ENCODE measurements at places on chromosomes 13 and 19.

GRCh38 chr19:4987256-4987655 is 18.3 kb downstream of the KDM4B start:
- DNase-seq, result no peak

- no peak for DNase-seq
These were observed 18.4 kb downstream of the SPATA13 start for GRCh38 chr13:24178847-24179485.

DNA sequence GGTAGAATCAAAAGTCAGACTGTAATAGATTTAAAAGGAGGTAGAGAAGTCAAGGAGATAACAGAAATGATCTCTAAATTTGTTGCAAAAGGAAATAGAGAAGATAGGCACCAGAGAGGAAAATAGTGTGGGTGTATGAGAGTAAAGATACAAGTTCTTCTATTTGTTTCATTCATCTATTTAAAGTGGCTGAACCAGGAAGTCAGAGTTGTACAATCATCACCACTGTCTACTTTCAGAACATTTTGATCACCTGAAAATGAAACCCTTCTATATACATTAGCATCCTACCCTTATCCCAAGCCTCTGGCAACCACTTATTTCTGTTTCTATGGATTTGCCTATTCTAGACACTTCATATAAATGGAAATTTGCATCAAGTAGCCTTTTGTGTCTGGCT is 36.7 kb downstream of the INTS6 start:
- DNase-seq, result no peak

DNA sequence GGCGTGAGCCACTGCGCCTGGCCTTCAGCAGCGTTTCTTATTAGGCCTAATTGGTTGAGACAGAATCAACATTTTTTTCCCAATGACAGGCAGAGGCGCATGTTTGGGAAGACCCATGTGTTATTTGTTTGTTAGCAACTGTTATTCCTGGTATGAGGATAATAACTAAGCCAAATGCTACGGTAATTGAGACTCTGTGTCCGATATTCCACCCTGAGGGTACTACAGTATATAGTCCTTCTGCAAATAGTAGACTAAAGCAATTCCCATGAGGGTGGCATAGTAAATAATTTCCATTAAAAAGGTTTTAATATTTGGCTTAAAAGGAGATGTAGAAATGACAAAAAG is 18.4 kb upstream of the CCL25 start:
- no peak for DNase-seq

DNA sequence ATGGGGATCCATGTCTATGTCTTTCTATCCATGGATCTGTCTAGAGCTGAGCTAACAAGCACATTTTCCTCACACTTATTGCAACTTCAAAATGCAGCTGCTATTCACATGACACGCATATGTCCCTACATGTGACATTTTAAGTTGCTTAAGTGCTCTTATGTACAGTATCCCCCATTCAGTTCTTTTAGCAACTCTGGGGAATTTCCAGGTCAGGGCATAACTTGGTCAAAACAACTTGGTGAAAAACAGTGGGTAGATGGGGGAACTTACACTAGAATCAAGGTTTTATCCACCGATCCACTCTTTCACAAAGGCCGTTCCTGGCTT is 73.0 kb downstream of the COL4A1 start:
- DNase-seq, result no peak

DNA sequence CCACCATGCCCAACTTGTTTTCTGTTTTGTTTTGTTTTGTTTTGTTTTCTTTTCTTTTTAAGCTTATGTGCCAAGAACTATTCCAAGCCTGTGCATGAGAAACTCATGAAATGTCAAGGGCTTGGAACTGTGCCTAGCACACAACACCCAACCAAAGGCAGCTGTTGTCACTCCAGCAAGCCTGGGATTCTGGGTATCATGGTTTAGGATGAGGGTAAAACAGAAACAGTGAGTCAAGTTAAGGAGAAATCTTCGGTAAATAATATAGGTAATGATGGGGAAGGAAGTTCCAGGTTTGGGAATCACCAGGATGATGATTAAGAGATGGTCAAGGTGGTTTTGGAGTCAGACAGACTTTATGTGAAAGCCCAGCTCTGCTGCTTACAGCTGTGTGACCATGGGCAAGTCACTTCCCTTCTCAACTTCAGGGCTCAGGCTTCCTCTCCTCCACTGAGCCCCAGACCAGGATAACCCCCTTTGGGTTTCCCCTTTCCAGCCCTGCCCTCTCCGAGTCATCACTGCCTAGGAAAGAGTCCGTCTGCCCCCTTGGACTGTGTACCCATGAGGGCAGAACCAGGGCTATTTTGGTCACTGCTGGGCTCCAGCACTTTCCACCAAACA is 5.0 kb downstream of the PVR start:
- DNase-seq, result no peak

GRCh38 chr13:46844431-46844830 is 47.5 kb upstream of the ESD start:
- DNase-seq, result no peak

DNA sequence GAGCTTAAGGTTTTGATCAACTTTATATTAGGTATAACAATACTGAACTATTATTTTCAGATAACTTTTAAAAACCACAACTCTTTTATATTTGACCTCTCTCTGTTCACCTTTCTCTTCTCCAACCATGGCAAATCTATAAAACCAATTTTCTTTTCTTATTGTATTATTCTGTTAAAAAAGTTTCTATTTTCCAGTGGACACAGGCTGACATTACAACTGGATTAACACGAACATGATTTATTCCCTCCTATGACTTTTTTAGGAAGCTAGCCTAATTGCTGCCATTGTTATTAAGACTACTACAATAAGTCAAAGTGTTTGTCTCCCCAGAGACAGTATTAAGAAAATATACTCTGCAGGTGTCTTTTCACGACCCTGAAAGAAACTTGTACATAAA is 2291.1 kb upstream of the PCDH20 start:
- DNase-seq, result no peak

DNA sequence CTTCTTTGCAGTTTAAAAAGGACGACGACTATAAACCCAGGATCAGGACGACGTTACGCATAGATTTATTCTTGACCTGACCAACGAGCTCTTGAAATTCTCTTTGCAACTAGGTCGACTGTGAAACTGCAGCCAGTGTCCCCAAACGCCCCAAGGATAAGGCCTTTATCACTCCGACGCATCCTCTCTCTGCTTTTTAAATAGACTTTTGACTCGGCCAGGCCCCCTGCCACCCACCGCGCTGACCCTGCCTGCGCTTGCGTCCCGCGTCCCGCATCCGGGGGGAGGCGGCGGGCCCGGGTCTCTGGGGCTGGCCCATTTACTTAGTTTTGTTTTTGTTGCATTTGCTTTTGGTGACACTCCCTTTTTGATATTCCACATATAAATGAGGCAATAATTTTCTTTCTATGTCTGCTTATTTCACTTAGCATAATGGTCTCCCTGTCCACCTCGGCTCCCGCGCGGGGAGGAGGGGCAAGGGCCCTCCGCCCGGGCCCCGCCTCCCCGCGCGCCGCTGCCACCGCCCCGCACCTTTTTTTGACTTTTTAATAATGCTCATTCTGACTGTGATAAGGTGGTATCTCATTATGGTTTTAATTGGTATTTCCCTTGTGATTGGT is 17.4 kb downstream of the RB1 start:
- DNase-seq, result no peak

GRCh38 chr19:7168941-7169340 is 99.4 kb downstream of the ZNF557 start:
- no peak for DNase-seq

- no peak for DNase-seq
These were observed 16.9 kb downstream of the ZNF331 start for GRCh38 chr19:53554804-53555203.

DNA sequence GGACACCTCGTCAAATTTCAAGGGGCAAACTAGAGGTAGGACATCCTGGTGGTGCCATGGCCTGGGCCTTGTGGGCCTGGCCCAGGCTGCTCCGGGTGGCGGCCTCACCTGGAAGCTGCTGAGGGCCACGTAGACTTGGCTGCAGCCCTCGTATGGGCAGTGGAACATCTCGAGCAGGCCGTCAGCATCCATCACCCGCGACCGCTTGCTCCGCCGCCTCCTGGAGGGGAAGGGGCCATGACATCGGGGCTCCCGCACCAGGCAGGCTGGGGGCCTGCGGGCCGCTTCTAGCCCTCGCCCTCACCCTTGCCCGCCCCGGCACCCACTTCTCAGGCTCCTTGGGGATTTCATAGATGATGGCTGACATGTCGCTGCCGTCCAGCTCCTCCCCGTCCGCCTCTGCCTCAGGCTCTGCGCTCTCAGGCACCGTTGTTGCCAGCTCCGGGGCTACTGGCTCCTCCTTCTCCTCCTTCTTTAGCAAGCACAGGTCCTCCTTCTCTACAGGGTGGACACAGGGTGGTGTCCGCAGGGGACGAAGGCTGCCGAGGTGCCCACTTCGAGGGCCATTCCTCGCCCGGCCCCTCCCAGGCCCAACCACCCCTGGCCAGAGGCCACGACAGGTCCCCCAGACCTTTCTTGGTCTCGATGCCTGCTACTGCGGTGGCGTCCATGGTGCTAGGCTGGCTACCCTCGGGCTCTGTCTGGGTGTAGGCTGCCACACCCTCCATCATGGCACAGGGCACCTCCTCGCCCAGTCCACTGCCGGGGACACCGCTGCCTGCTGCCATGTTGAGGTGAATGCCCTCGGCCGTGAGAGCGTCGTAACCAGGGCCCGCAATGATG is 6.0 kb upstream of the ELAVL3 start:
- no peak for DNase-seq

GRCh38 chr19:43690890-43691289 is 20.9 kb upstream of the PLAUR start:
- no peak for DNase-seq

DNA sequence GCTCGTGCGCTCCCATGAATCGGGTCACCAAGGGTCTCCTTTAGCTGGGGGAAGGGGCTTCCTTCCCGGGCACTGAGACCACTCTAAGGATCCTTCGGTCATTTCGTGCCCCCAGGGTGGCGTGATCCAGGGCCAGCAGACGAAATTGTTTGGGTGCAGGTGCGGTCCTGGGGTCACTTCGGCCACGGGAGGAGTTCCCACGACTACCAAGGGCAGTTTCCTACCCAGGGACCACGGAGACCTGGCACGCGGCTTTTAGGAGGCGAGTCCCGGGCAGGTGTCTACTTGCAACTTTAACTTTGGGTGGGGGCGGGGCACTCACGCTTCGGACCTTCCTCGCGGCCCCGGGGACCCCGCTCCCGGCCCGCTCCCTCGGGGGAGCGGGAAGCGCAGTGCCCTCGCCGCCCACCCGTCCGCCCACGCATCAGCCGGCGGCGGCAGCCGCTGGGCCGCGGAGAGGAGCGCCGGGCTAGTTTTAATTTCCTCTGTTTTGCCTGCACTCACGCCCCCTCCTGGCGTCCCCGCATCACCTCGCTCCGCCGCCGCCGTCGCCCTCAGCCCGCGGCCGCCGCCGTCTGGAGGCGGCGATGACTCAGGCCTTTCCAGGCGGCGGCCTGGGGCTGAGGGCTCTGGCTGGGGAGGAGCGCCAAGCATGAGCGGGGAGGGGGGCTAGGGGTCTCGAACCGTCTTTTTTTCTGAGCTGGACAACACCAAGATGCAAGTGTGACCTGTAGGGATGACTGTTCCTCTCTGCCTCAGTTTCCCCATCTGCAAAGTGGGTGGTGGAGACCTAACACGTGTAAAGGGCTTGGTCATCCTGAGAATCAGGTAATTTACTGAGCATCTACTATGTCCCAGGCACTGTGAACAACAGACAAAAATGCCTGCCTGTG is 21.8 kb downstream of the OLFM2 start:
- DNase-seq, result peak; percentile 82

- peak; percentile 13 for DNase-seq
These were observed 21.2 kb upstream of the SCEL start for GRCh38 chr13:77514336-77514726.

DNA sequence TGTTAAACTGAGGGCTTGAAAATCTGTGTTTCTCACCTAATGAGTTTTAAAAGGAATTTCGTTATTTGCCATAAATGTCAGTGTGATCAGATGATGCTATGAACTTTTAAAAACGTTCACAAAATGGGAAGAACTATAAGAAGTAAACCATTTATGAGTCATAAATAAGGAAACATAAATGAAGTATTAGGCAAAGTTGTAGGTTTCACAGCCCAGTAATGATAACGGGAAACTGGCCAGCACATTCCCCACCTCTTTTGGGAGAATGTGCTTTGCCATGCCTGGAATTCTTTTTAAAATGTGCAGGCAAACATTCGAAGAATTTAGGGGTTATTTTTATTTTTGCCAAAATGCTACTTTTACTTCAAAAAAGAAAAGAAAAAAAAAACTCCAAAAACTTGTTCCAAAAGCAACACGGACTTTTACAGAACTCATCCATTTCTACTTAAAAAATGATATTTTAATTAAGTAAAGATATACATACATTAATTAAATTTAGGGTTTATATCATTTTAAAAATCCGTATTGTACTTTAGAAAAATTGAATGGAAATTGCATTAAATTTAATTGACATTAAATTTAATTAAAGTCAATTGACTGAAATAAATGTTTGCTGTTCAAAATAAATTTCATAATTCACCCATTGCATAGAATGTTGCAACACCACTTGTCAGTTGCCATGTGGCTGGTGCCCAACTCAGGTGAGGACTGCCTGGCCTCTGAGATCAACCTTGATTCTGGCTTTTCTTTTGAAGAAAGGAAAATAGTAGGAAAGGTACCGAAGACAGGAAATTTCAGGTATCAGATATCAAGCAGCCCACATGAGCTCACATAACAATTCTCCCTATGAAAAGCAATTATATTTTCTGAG is 1198.5 kb downstream of the EFNB2 start:
- no peak for DNase-seq

- DNase-seq, result no peak
These were observed 4.0 kb downstream of the SYT5 start for GRCh38 chr19:55176076-55176475.

DNA sequence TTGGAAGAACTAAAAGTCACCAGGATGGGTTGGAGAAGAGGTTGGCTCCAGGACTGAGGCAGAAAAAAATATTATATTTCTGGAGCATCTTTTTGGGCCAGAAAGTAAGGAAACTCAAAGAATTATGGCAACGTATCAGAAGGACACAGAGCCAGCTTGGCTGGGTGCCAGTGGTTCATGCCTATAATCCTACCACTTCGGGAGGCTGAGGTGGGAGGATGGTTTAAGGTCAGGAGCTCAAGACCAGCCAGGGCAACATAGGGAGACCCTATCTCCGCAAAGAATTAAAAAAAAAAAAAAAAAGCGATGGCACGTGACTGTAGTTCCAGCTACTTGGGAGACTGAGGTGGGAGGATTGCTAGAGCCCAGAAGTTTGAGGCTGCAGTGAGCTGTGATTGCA is 108.1 kb downstream of the GADD45B start:
- DNase-seq, result no peak

DNA sequence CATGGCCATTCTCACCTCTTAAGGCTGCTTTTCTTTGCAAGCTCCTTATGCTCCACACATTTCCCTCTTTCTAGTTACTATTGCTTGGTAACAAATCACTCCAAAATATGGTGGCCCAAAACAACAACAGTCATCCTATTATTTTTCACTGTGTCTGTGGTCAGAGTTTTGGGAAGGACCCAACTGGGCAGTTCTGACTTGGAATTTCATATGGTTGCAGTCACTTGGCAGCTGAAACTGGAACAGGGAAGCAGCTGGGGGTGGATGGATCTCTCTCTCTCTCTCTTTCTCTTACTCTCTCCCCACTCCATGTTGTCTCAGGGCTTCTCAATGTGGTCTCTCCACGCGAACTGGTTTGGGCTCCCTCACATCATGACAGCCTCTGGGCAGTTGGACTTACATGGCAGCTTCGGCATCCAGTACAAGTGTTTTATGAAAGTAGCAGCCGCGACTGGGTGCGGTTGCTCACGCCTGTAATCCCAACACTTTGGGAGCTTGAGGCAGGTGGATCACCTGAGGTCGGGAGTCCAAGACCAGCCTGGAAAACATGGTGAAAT is 39.6 kb downstream of the NUMBL start:
- DNase-seq, result no peak

Measured in NCI-H2171 treated with DMSO at 0.1 percent for 48 hours (cell line).